Large intestine (tissue), 12 donors: ENCODE measurements at places on chromosomes 2 and 18.

GRCh38 chr2:62873603-62874002 is 168.1 kb downstream of the EHBP1 start:
- DNase-seq, result no peak

GRCh38 chr2:39855856-39856255 is 76.8 kb upstream of the THUMPD2 start:
- no peak for DNase-seq

DNA sequence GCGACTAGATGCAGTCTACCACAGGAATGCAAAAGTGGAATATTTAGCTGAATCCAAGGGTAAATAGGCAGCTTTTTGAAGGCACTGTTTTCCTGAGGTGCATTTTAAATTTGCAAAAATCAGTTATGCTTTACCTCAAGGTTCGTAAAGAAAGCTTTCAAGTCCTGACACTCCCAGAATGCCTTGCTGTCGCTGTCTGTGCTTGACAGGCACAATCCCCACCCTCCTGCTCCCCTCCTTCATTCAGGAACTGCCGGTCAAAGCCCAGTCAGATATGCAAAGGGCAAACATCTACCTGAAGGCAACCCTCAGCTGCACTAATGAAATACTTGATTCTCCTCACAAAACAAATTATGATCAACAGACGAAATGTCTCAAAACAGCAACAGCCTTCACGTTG is 97.4 kb upstream of the DDX18 start:
- DNase-seq, result no peak

GRCh38 chr2:21251216-21251980 is 127.6 kb downstream of the TDRD15 start:
- peak; percentile 71 for DNase-seq

DNA sequence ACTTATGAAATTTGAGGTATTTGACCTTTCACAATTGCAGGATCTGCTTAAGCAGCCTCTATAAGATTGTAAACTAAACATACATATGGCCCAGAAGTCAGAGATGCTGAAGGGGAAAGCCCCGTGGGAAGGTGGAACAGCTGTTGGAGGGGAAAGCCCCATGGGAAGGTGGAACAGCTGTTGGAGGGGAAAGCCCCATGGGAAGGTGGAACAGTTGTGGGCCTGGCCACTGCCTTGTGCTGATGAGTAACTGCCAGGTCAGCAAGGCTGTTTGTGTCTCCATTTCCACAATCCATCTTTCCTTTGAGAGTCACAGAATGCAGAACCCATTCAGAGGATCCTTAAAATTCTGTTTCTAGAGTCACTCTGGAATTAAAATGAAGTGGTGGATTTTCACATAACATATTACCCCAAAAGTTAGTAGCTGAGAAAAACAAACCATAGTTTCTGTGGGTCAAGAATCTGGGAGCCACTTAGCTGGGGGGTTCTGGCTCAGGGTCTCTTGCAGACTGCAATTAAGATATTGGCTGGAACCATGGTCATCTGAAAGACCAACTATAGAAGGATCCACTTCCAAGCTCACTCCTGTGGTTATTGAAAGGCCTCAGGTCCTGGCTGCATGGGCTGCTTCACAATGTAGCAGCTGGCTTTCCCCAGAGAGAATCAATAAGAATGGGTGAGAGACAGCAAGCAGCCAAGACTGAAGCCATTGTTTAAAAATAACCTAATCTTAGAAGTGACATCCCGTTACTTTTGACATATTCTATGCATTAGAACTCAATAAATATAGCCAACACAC is 86.6 kb upstream of the CAVIN2 start:
- DNase-seq, result no peak

DNA sequence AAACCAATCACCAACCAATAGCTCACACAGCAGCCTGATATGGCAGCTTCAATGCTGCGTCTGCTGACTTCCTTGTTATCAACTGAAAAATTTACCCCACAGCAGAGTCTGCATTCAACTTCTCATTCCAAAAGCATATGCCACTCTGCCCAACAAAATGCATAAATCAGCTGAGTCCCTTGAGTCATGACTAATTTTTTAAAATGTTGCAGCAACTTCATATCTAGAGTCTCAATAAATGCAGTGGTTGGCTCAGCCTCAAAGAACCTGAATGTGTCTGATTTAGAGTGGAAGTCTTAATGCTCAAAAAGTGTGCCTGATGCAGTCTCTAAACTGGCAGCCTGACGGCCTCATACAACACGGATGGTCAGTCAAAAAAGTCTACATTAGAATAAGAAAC is 46.5 kb downstream of the FARSB start:
- DNase-seq, result no peak

- DNase-seq, result no peak
These were observed 1579.3 kb downstream of the SUCLG1 start for GRCh38 chr2:82879803-82880202.

DNA sequence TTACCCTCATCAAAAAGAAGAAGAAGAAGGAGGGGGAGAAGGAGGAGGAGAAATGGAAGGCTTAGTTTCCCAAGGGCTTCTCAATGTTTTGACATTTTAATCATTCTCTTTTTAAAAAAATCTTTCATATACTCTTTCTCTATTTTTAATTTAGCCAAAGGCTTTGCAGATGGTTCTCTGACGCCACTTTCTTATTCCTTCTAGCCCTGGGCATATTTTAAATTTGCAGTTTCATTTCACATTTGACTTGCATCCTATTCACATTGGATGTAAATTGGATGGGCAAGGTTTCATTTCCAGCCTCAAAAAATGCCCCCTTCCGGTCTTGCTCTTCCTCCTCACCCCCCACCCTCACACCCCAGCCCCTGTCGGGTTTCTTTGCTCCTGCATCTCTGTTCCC is 29.8 kb downstream of the MAL start:
- no peak for DNase-seq

DNA sequence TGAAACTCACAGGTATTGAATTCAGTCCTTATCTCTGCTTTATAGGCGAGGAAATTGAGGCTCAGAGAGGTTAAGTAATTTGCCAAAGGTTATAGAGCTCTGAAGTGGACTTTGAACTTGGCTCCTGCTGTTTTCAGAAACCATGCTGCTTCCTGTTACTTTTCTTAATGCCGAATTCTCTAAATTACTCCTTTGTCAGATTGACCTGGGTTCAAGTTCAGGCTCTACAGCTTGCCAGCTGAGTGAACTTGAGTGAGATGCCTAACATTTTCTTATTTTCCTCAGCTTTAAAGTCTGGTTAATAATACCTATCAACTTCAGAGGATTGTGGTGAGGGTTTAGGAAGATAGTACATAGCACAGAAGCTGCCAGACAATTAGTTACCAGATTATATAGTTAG is 3.4 kb downstream of the ASAP2 start:
- no peak for DNase-seq

DNA sequence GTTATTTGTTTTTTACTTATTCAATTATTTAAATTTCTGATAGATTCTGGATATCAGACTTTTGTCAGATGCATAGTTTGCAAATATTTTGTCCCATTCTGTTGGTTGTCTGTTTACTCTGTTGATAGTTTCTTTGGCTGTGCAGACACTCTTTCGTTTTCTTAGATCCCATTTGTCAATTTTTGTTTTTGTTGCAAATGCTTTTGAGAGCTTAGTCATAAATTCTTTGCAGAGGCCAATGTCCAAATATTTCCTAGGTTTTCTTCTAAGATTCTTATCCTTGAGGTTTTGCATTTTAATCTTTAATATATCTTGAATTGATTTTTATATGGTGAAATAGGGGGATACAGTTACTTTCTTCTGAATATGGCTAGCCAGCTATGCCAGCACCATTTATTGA is 112.7 kb upstream of the SESTD1 start:
- DNase-seq, result no peak

DNA sequence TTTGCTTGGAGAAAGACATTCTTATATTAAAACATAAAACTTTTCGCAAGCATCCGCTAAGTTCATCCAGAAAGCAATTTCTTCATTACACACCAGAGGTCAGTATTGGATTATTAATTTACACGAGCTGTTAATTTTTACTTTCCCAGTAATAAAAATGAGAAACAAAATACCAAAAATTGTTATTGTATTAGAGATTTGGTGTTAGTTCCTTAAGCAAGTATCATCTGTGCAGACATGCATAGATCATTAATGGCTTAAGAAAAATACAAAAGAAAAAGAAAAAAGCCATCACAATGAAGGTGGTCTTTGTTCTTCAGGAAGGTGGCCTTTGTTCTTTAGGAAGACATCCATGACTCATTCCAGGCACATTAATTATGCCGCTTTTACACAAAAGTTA is 53.6 kb upstream of the HNMT start:
- no peak for DNase-seq

- DNase-seq, result peak; percentile 69
These were observed 1.3 kb downstream of the SDC1 start for GRCh38 chr2:20223407-20224163.

DNA sequence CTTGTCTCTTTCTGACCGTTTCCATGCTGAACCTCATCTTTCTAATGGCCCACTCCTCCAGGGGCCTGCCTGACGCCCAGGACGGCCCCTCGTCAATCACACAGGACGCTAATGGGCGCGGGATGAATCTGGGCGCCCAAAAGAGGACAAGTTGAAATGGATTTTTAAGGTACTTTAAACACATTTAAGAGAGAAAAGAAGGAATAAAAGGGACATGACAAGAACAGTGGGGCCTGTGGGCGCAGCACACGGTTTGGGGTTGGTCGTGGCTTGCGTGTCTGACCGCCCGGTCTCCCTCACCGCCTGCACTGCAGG is 607 bp upstream of the UBE2F start:
- no peak for DNase-seq

- DNase-seq, result no peak
These were observed 131.1 kb downstream of the SMAD2 start for GRCh38 chr18:47799376-47799775.

DNA sequence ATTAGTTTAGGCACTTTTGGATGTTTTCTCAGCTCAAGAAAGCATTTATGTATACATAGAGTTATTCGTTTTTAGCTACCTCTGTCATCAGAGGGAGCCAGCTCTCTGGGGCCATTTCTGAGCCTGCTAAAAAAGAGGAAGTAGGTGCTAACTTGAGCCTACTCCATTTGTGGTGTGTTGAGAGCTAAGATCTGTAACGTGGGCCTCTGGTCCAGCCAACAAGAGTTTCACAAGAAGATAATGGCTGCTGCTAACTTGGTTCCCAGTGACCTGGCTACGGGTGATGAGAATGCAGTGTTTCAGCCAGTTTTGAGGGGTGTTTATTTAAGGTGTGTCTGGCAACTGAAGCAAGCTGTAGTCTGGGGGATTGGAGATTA is 182.5 kb downstream of the PRKCE start:
- no peak for DNase-seq

GRCh38 chr18:47877892-47878291 is 52.6 kb downstream of the SMAD2 start:
- no peak for DNase-seq

DNA sequence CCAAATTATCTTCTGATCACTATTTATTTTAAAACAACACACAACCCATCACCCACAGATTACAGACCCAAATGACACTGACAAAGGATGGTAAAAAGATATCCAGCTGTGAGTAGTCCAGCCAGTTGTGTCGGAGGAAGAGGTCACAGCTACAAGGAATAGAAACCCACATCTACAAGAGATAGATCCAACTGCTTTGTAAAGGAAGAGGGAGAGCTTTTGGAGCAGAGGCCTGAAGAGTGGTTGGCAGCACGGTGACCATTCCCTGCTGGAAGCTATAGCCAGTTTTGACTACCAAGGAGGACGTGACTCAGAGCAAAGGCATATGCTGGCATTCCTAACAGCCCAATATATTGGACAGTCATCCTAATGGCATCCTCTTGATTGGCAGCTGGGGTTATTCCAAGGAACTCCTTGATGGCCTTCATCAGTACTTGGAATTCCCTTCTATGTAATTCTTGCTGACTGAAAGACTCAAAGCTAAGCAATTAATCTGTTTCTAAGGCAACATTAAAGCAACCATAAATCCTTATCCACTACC is 17.1 kb downstream of the SLC8A1 start:
- DNase-seq, result no peak

DNA sequence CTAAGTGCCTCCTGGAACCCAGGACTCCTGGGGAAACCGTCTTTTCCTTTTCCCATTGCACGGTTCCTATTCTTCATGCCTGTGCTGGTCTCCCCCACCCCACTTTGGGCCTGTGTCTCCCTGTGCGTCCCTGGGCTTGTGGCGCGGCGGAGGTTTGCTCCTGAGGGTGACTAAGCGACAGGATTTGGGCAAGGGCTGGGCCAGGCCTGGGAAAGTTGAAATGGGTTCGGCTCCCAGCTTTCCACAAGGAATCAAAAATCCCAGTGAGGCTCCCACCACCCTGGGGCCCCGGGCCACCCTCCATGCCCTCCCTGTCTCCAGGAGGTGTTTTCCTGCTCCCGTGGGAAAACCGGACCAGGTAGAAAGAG is 197.6 kb downstream of the NDUFA10 start:
- no peak for DNase-seq

DNA sequence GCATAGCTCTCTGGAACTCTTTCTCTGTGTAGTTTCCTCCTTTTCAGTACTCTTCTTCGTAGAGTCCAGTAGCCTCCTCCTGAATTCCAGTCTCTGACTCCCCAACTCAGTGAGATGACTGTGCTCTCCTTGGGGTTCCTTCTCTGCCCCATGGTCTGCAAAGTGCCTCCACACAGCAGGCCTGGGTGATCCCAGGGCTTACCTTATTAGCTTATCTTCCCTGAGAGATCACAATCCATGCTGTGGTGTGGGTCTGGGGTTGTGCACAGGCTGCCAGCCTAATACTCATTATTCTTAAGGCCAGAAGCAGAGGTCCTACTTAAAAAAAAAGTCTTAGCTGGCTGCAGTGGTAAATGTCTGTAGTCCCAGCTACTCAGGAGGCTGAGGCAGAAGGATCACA is 4.6 kb upstream of the GPR39 start:
- no peak for DNase-seq

DNA sequence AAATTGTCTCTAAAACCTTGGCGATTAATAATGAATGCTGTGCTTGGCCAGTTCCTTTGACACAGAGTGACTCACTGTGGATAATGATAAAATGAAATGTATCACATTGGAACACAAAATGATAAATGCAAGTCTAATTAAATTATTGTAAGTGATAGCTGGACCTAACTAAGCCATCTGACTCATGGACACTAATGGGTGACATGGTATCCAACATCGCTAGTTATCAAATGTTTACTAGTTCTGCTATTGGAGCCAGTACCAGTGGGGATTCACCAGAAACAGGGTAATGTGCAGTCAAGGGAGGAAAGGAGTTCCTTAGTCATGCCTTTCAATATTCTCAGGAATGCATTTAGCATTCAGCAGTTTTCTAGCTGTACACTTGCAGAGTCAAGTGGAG is 736.3 kb upstream of the ACVR2A start:
- DNase-seq, result no peak
